ENCODE measurements at places on chromosomes 2 and 18.

GRCh38 chr2:154623819-154624218 is 74.7 kb upstream of the KCNJ3 start:
- peak; percentile 67 for DNase-seq

GRCh38 chr2:23198316-23199114 is 186.5 kb upstream of the KLHL29 start:
- no peak for DNase-seq

DNA sequence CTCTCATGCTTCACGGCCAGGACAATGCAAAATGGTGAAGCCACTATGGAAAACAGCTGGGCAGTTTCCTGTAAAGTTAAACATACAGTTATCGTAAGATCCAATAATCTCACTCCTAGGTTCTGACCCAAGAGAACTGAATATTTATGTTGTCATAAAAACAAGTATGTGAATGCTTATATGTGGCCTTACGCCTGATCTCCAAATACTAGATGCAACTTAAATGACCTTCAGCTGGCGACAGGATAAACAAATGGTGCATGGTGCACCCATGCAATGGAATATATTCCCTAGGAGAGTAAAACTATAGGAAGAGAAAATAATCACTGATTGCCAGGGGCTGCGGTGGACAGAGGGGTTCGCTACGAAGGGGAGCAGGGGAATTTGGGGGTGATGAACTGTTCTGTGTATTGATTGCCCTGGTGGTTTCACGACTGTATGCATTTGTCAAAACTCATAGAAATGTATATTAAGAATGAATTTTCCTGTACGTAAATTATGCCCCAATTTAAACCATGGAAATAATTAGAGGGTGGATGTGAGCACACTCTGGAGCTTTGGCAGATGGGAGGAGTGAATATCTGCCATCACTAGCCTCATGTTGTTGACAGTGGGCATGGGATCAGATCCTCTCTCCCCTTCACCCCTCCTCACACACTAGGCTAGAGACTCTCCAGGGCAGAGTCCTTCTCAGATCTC is 100.8 kb upstream of the MYCN start:
- no peak for DNase-seq

GRCh38 chr2:113268621-113269360 is 9.9 kb downstream of the PAX8 start:
- no peak for DNase-seq

DNA sequence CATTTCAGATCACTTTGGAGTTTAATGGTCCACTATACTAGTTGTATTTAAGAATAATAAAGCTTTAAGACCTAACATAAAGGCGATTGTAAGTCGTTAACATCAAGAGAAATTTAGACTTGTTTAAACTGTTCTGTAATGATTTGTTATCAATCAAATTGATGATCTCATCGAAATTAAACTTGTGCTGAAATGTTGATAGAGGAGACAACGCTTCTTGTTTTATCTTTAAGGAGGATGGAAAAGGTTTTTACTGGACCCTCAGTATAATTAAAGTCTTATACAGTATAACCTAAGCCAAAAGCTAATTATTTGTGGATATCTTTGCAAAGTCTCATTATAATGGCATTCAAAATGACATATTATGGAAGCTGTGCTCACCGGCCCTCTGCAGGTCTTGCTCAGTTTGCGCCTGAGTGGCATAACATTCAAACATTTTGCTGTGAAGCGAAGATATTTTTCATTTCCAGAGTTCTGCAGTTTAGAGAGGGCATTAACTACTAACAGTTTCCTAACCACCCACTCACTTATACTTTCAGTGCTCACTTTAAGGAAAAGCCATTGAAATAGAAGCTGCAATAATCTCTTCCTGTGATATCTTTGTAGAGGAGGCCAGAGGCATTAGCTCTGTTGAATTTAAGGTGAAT is 1.4 kb upstream of the SERTAD2 start:
- DNase-seq: no peak

GRCh38 chr2:240252191-240252871 is 111.9 kb upstream of the OTOS start:
- DNase-seq: no peak

DNA sequence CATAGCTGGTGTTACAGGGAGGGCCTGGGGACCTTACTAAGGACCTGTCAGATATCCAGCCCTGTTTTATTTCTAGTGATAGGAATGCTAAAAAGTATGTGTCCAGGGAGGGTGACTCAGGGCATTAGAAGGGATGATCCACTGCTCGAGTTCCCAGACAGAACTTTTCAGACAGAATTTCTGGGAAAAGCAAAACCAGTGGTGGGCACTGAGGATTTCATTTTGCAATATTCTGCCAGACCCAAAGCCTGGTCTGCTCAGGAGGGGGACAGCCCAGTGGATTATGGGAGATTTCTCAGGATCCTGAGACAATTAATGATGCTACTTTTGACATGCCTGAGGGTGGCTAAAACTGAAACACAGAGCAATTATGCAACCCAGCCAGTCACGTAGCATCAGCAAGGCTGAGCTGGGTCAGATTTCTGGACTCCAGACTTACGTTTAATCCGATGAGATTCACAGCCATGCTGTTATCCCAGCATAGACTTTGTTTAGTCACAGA is 4.7 kb upstream of the KCNE4 start:
- DNase-seq: no peak
